ENCODE measurements at places on chromosomes 6 and 20.

DNA sequence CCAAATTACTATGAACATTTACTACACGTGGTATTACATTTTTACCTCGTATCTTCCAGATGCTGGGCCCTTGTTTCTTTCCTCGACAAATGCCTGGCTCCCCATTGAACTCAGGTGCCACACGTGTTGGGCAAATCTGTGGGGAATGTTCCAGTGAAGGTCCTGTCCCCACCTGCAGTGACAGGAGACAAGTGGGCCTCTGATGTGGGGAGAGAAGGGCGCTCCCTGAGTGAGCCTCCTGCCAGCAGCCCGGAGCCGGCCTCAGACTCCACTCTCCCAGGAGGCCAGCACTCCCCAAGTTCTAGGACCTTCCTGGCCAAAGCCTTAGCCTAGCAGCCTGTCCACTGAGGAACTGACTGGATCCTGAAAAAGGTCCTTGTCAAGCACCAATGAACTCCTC, 21.7 kb upstream of the SCML4 start:
- DNase-seq = no peak

DNA sequence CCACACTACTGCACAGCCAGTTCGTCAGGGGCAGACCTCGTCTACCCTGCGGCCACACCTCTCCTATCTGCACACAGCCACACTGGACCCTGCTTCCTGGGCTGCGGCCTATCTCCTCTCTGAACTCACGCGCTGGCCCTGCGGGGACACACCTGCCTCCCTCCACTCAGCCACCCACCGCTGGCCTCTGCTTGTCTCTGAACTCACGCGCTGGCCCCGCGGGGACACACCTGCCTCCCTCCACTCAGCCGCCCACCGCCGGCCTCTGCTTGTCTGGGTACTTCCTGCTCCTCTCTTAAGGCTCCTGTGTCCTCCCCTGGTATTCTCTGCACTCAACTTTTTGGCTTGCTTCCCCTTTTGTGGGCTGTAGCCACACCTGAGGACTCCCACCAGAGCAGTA, 52.3 kb downstream of the HUS1B start:
- DNase-seq = no peak

GRCh38 chr20:20829681-20830080, 117.2 kb upstream of the RALGAPA2 start:
- DNase-seq = no peak

GRCh38 chr20:61268024-61268423, 16.0 kb downstream of the CDH4 start:
- no peak for DNase-seq

- no peak for DNase-seq
These were observed 64.8 kb upstream of the BEND6 start for GRCh38 chr6:56890066-56890465.

- DNase-seq = no peak
These were observed 40.1 kb downstream of the ADGRG6 start for GRCh38 chr6:142341855-142342330.

- no peak for DNase-seq
These were observed 24.7 kb upstream of the CNKSR3 start for GRCh38 chr6:154535147-154535546.

- DNase-seq = no peak
These were observed 66.3 kb upstream of the CD93 start for GRCh38 chr20:23152308-23152892.

DNA sequence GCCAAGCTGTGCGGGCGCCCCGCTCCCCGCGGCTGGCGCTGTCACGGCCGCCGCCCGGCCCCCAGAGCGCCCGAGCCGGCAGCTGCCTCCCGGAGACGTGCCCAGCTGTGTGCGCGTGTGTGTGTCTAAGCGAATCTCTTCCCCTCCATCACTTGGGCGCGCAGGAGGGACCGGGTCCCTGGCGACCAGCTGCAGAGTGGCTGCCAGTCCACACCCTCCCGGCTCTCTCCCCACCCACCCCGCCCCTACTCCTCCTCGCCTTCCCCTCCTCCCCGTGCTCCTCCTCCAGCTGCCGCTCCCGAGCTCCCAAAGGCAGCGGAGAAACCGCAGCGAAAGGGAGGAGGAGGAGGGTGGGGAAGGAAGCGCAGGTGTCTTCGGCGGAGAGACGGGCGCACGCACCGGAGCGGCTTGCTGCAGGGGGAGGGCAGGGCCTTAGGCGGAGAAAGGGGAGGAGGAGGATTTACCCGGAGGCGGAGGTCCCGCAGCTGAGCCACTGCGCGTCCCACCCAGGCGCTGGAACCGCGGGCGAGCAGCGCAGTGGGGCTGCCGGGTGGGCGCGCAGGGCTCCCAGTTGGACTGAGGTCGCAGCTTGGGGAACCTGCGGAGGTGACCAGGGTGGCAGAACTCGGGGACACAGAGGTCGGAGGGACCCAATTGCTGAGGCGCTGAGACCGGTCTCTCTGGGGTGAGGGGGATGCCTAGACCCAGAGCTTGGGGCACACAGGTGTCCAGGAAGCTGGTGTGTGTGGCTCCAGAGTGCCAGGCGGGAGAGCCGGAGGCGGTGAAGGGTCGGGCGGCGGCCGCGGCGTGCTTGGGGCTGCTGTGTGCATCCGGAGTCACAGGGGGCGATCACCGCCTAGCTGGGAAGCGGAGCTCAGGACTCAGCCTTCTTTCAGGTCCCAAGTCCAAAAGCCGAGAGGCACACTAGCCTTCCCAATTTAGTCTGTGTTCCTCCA, at the start of gene HS3ST5:
Gene HS3ST5, minus strand, starts transcription at position 198 of the 956 bp plus-strand sequence. CDS start 280,178 bp downstream, outside the sequence.
- no peak for DNase-seq

- DNase-seq = no peak
These were observed 121.2 kb downstream of the GFRAL start for GRCh38 chr6:55448451-55448850.

DNA sequence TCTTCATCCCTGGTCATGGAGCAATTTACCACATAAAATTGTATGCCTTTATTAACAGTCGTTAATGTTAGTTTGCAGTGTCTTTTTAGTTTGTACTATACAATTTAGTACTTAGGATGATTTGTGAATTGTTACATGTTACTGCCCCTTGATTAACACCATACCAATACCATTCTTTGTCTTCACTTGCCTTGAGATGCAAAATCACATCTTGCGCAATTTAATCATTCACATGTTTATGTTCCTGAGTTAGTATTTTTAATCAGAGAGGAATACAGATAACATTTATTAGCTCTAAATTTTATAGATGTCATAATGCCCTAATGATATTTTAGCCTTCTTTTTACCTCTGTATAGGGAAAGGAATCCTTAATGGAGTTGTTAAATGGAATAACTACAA, 114.1 kb downstream of the SCAF8 start:
- DNase-seq = no peak

DNA sequence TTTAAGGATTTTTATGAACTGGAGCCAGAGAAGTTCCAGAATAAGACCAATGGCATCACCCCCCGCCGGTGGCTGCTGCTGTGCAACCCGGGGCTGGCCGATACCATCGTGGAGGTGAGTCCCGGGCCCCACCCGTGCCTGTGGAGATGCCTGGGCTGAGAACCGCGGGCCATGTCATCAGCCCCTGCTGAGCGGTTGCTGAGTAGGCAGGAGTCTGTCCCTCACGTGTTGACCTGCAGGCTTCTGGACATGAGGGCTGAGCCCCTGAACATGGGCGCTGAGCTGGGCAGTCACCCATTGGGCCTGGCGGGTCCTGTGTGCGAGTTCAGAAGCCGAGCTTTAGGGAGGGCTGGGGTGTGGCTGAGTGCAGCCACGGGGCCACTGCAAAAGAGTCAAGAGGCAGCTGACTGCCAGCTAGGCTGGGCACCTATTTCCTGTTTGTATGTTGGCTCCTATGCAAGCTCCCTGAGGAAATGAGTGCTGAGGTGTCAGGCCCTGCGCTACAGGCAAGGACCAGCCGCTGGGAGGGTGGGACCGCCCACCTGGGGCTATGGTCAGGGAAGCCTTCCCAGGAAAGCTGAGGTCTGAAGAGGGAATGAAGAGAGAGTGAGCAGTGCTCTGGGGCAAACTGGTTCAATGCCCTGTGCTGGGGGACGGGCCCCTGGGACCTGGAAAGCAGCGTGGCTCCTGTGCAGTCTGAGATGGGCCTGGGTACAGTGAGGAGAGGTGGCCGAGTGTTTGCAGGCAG, 34.3 kb downstream of the PYGB start:
- DNase-seq = no peak

- no peak for DNase-seq
These were observed 173.6 kb downstream of the CDKAL1 start for GRCh38 chr6:20707870-20708269.

GRCh38 chr6:167393731-167394130, 68.8 kb downstream of the TTLL2 start:
- DNase-seq = no peak

GRCh38 chr6:157462956-157463742, 82.2 kb downstream of the ZDHHC14 start:
- no peak for DNase-seq

DNA sequence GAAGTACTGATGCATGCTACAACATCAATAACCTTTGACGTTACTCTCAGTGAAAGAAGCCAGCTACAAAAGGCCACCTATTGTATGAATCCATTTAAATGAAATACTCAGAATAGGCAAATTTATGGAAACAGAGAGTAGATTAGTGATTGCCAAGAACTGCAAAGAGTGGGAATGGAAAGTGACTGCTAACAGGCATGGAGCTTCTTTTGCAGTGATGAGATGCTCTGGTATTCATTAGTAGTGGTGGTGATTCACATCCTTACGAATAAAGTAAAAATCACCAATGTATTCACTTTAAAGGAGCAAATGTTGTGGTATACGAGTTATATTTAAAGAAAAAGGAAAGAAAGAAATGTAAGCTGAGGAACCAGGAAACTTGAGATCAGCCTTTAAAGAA, 126.8 kb upstream of the SAMD5 start:
- DNase-seq = no peak

DNA sequence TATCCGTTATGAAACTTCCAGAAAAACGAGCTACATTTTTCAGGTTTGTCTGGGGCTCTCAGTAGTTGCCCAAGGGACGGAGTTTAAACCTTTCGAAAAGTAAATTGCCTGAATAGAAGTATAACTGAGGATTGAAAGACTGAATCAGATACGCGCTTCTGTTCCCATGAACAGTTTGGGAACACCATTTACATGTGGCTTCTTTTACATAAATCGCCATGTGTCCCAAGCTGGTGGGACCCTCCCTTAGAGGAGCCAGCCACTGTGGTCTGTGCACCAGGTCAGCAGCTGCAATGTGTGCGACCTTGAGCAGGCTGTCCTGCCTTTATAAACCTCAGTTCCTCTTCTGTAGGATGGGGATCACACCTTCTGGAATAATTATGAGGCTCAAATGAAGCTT, 11.0 kb downstream of the ENTPD6 start:
- DNase-seq = no peak

- no peak for DNase-seq
These were observed 53.3 kb downstream of the APCDD1L start for GRCh38 chr20:58461899-58462298.

DNA sequence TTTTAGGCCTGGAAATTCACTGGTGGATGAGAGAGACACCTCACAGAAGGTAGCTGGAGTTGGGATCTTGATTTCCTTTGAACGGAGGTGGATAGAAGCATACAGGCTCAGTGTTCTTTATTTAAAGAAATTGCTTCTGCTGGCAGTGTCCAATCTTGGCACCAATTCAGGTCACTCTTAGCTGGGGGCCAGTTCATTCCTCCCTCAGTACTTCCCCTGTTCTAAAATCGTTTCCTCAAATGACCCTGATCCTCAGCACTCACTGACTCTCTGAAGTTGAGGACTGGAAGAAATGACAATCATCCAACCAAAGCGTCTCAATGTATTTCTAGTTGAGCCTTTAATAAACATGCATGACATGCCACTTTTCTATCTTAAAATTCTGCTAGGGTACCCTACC, 472.5 kb upstream of the BTBD3 start:
- DNase-seq = no peak

GRCh38 chr6:45021676-45022075, 306.5 kb upstream of the RUNX2 start:
- no peak for DNase-seq

- DNase-seq = no peak
These were observed 67.7 kb downstream of the HMGCLL1 start for GRCh38 chr6:55511122-55511800.

- no peak for DNase-seq
These were observed 38.4 kb downstream of the VSTM2L start for GRCh38 chr20:37941332-37941731.

DNA sequence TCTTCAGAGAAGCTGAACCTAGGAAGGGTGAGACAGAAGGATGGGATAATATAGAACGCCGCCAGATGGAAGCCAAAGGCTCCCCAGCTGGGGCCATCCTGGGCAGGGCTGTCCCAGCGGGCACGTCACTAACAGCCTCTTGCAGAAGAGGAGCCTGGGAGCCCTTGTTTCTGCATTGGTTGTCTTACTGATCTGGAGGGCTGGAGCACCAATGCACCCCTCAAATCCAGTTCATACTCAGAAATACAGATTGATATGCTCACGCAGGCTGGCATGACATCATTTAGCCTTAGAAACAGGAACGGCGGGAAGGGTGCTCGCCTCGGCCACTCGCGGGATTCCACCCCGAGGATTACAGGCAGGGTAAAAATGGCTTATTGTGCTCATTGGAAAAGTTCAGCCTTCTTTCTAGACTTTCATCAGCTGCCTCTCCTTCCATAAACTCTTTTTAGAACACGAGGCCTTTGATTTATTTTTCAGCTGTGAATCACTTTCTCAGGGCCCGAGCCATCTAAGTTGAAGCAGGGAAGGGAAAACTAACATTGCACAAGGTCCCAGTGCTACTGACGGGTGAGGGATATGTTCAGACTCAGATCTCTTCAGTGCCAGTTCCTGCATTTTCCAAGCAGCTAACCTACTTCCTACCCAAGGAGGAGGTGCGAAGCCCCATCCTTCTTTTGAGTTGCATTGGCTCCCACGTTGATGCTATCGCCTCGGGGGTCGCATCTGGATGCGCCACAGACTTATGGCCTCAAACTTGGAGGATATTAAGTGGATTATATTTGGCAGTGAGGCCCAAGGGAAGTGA, 82.3 kb downstream of the GMPR start:
- no peak for DNase-seq

- DNase-seq = no peak
These were observed 314.0 kb downstream of the BMP7 start for GRCh38 chr20:56952258-56953047.

DNA sequence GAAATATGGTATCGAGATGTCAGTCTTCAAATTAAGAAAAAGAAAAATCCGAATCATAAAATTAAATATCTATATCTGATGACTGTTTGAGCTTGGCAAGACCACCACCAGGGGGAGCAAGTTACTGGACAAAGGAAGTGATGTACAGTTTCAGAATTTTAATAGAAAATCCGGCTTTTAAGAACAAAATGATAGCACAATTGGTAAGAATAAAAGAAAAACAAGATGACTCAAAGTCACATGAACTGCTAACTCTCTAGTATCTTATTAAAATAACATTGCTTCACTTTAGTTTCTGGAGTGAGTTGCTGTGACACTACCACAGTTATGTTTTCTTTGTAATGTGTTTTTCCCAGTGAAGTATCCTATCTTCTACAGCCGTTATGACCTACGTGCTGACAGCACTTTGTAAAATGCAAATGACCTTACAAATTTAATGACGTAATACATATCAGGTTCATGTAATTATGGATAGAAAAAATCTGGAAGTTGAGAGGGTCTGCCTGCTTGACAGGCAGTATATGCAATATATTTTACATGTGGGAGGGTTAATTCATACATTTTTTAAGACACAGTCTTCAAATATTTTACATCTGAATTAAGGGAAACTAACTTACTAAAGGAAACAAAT, 405.3 kb upstream of the HS3ST5 start:
- DNase-seq = no peak

GRCh38 chr20:51132279-51132678, 109.4 kb upstream of the KCNG1 start:
- no peak for DNase-seq

GRCh38 chr6:21161707-21162106, 431.8 kb upstream of the SOX4 start:
- DNase-seq = no peak

All from stimulated activated CD8-positive, alpha-beta memory T cell treated with anti-CD3 and anti-CD28 coated beads, Interleukin-2, amount 100 ng/mL, for 1 hour (primary cell).